ENCODE measurements at places on chromosomes 3 and 15.

DNA sequence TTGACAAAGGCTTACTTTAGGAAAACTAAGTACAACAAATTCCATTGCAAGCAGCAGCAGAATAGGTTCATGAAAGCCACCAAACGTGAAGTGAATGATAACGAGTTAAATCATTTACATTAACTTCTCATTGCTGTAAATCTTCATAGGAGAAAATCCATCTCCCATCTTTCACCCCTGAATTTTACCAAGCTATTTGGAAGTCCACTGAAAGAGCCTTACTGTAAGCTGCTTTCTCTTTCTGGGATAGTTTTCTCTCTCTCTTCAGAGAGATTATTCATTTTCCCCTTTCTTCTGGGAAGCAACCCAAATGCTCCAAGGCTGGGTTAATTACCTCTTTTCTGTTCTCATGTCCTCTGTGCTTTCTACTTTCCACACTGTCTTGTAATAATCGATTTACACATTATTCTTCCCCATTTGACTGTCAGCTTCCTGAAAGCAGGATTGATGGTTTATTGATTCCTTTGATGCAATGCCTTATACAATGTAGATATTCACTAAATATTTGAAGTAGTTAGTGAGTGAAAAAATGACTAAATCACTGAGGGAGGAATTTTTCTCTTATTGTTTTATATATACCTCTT lies 914.3 kb upstream of the ARPP21 start:
- no peak for DNase-seq

- DNase-seq: peak; percentile 47
These were observed 17.6 kb upstream of the ALDH1L1 start for GRCh38 chr3:126197854-126198584.

DNA sequence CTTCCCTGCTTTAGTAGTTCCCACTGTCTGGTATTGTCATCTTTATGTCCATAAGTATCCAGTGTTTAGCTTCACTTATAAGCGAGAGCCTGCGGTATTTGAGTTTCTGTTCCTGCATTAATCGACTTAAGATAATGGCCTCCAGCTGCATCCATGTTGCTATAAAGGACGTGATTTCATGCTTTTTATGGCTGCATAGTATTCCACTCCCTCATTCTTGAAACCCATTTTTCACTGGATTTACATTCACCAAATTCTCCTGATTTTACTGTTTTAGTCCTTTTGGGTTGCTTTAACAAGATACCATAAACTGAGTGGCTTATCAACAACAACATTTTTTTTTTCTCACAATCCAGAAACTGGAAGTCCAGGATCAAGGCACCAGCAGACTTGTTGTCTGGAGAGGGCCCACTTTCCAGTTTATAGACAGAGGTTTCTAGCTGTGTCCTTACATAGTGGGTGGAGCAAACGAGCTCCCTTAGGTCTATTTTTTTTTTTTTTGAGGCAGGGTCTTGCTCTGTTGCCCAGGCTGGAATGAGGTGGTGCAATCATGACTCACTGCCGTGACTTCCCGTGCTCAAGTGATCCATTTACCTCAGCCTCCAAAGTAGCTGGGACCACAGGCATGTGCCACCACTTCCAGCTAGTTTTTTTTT lies 6.1 kb upstream of the TICRR start:
- no peak for DNase-seq

GRCh38 chr3:46667061-46667621 lies 26.3 kb downstream of the ALS2CL start:
- DNase-seq: no peak

DNA sequence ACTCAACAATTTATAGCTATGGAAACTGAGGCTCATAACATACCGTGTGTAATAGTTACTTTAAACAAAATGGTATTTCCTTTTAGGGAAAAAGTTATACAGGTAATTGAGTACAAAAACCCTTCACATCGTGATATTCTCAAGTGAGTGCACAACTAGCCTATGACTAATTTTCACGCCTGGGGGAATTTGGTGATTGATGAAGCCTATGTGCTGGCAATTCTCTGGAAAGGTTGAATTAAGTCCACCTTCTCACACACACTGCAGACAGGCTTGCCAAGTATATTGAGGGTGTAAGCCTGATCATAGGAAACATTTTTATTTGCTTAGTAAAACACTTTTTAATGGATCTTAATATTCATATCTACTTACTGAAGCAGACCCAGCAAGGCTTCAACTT lies 41.3 kb upstream of the ROBO2 start:
- DNase-seq: no peak

DNA sequence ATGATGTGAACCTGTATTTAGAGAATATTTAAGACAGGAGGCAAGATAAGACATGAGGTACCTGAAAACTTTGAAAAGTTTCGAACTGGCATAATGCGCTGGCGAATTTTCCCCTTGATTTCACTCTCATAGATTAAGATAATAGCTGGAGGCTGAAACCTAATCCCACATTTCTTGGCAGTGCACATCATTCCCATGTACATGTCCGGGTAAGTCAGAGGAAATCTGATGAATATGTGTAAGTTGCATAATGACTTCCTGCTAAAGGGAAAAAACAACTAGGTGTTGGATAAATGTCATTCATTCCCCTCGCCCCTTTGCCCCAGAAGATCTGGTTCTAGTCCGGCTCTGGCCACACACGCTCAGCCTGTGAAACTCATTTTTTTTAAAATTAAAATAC lies 3.6 kb downstream of the CEP19 start:
- no peak for DNase-seq

GRCh38 chr3:156559321-156559720 lies 4.4 kb upstream of the SSR3 start:
- DNase-seq: no peak
